ENCODE measurements at places on chromosomes 13 and 19.

DNA sequence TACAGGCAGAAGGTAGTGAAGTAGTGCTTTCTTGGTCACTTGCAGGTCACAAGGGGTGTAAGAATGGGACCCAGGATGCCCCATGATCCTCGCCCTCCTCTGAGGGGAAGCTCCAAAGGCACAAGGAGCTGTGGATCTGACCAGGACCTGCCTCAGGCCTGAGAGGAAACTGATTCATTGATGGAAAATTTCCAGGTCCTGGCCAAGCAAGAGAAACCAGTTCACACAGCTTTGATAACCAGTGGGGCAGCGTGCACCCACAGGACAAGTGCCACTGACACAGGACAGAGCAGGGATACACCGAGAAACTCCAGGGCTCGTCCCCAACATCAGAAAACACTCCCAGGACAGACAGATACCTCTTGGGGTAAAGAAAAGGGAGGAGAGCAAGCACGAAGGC, 177.1 kb downstream of the RBM26 start:
- no peak for DNase-seq

DNA sequence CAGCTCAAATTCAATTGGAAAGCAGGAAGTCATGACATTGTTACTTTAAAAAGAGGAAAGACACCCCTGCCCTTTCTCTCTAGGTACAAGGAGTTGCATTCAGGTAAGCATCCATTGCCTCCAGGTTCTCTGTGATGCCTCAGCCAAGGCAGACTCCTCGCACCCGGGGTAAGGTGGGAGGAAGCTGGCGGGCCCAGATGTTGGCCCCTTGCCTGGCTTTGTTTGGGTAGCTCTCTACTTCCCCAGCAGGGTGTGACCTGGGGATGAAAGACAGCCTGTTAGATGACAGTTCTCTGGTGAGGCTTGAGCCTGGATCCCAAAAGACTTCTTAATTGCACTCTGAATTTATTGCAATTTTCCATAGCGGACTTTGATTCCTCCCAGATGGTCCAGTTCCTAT, 25.6 kb downstream of the SHISA2 start:
- no peak for DNase-seq

- DNase-seq: no peak
Measured at GRCh38 chr19:49758292-49758691, 4.8 kb downstream of the TSKS start.

DNA sequence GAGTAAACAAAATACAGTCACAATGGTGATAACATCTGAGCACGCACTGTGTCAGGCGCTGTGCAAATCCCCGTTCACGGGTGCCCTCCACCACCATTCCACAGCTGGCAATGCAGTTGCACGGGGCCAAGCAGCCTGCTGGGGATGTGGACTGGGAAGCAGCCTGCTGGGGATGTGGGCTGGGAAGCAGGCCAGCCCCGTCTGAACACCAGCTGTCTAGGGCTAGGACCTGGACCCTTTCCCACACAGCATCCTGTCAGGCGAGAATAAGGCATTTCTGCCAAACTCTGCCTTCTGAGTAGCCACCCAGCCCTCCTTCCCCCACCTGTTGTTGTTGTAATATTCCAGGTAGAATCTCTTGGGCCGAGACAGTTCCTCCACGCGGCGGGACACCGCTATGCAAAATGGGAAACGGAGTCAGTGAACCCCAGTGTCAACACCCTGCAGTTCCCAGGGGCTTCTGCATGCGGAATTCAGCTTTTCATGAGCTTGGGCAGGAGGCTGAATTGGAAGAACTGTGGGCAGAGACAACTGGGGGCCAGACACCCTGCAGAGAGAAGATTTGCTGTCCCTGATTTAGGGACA, 27.8 kb upstream of the MIER2 start:
- DNase-seq: no peak

DNA sequence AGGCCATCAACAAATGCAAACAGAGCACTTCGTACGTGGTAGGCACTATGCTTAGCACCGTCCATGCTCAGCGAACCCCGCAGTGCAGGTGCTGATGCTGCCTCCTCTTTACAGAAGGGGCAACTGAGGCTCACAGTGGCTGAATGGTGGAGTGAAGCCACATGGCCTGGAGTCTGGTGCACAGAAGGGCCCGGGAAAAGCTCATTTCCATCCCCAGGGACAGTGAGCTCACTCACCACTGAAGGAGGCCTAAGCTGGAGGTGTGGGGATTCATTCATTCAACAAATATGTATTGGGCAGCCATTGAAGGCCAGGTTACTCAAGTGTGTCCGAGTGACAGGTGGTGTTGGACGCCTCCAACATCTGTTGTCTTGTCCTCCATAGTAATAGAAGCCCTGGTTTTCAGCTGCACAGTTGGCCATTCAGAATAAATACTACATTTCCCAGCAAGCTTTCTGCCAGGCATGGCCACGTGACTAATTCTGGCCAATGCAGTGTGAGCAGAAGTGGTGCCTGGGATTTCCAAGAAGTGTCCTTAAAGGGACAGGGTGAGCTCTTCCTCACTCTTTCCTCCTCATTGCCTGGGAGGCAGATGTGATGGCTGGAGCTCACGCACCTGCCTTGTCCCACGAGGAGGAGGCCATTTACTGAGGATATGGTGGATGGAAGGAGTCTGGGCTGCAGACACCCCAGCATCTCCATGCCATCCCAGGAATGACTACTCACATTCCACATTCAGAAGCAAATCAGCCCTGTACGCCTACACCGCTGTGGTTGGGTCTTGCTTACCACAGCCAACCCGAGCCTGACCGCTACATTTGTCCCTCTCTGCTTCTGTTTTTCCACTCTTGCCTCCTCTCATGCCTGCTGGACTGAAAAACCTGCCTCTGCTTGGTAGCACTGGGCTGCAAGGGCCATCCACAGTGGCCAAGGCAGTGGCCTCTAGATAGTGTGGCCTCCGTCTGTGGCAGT, 2.3 kb upstream of the ZNRF4 start:
- DNase-seq: no peak

- no peak for DNase-seq
Measured at GRCh38 chr13:61052175-61052574, 363.5 kb downstream of the PCDH20 start.

DNA sequence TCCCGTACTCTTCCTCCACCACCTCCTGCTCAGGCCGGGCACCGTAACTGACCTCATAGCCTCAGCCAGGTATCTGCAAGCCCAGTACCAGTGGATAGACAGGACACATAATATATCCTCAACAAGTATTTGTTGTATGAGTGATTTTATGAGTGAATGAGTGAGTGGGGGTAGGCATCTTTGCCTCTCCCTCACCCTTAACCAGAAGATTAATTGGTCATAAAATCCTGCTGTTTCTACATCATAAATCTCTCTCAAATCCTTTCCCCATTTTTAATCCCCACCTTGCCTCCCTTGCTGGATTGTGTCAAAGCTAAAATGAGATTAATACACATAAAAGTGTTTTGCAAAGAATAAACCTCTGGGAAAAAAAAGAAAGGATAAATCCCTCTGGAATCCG, 44.4 kb upstream of the HMGB1 start:
- no peak for DNase-seq

- DNase-seq: no peak
Measured at GRCh38 chr13:112898621-112899280, 70.3 kb upstream of the MCF2L start.

DNA sequence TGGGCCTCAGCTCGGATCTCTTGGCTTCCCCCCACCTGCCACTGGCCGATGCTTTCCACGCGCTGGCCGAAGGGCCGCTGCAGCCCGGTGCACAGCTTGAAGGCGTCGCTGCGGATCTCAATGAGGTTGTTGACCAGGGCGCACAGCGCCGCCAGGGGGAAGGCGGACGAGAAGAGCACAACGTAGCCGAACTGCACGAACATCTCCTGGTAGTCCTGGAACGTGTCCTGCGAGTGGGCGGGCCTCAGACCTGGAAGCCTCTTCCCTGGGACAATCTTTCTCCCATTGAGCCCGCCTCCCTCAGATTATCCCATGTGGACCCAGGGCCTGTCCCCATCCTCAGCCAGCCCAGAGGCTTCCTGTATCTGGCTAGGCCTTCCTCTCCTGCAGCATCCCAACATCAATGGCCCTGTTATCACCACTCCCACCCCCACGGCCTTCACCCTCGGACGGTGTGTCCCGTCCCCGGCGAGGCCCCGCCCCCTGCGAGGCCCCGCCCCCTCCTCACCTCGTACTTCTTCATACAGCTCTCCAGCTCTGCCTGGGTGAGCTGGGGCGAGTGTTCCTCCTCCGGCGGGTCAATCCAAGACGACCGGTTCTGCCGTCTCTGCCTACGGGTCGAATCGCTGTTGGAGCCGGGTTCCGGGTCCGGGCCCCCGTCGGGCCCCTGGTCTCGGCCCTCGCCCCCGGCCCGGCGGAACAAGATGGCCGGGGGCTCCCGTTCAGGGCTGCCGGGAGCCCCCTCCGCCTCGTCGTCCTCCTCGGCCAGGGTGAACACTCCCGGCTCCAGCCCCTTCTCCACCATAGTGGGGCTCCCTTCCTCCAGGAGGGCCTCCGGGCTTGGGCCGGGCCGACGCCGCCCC, 6.8 kb downstream of the ANO8 start:
- no peak for DNase-seq

- DNase-seq: peak; percentile 82
Measured at GRCh38 chr19:52369559-52370340, at the start of gene ZNF880. ZNF880 (plus strand) TSS chr19:52369923; CDS start chr19:52369966, 43 bp downstream.

GRCh38 chr19:17765069-17765618, 13.9 kb downstream of the FCHO1 start:
- DNase-seq: no peak

Data from thoracic aorta (tissue), 2 donors.